ENCODE measurements at places on chromosomes 1 and 21.

DNA sequence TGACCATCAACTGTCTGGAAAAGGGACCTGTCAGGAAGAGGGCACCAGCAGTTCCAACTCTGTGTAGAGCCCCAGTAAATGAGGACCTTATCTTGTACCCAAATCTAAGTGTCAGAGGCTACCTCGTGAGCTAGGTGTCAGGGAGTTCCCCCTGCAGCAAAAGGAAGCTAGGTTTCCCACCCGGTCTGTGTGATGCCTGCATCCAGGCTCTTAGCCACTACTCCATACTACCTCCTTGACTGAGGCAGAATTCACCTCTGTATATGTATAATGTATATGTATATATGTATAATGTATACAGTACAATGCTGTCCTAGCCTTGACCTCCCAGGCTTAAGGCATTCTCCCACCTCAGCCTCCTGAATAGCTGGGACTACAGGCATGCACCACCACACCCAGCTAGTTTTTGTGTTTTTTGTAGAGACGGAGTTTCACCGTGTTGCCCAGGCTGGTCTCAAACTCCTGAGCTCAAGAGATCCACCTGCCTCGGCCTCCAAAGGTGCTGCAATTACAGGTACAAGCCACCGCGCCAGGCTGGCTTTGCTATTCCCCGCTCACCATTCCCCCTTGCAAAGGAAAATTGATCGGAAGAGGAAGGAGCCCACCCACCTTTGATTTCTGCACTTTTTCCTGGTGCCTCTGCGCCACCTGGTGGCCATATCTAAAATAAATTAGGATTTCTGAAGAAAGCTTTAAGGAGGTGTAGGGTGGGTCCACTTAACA lies 15.7 kb upstream of the LUZP1 start:
- peak; percentile 3 for DNase-seq

DNA sequence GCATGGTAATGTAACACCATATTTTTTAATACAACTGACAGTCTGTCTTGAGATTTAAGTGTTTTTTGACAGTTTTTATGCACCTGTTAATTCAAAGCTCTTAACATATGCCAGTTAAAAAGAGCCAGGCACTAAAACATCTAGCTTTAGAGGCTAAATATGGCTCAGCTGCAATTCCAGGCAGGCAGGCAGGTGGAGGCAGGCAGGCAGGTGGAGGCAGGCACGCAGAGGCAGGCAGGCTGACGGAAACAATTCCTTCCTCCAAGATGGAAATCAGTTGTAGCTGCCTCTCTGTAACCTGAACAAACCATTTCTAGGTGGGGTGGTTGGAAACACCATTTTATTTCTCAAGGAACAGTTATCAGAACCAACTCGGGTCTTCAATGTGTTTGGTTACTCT lies 51.2 kb downstream of the GORAB start:
- no peak for DNase-seq

- DNase-seq = no peak
Measured at GRCh38 chr1:110408488-110408887, 994 bp upstream of the LAMTOR5 start.

DNA sequence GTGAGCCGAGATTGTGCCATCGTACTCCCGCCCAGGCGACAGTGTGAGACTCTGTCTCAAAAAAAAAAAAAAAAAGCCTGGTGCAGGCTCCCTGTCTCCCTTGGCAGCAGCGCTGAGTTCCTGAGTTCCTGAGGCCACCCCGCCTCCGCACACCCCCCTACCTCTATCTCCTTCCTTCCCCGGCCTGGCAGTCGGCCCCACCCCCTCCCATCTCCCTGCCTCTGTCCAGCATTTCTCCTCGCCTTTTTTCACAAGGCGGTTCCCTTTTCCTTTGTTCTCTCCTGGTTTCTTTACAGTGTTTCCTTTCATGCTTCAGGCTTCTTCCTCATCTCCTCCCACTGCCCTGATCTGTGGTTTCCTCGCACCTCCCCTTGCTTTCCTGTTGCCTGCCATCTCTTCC lies 2.7 kb downstream of the RORC start:
- DNase-seq = no peak

DNA sequence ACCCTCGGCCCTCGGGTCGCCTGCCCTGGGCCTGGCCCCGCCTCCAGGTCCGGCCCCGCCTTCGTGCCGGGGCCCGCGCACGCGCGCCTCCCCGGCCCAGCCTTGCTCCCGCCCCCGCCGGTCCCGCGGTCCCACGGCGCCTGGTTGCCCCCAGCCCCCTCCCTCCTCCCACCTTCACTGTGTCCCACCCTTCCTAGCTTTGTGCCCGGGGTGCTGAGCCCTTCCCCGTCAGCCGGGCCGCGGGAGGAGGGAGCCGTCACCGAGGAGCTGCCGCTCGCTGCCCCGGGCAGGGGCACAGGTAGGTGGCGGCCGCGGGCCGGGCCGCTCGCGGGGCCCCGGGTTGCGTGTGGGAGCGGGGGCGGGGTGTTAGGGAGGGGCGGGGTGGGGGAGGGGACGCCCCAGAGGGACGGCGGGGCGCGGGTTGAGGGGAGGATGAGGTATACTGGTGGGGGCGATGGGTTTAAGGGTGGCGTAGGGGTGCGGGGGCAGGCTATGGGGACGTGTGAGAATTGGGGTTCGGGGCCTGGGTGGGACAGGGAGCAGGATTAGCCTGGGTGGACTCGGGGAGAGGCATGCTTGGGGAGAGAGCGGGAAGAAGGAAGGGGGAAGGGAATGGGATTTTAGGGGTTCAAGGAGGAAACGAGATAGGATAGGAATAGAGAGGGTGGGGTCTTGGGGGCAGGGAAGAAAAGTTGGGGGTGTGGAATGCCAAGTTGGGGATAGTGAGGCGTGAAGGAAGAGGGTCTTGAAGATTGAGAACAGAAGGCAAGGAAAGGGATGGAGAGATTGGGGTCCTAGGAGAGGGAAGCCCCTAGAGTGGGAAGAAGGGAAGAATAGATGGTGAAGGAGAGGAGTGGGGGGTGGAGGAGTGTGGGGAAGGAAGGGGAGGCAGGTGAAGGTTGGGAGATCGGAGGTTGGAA lies at the start of gene LRRC42:
TSS of gene LRRC42 (plus strand) at position 99 of the 920 bp plus-strand sequence. CDS start 5,650 bp downstream, outside the sequence.
- peak; percentile 91 for DNase-seq

- DNase-seq = peak; percentile 40
Measured at GRCh38 chr1:108692724-108693655, 880 bp downstream of the PRPF38B start.

DNA sequence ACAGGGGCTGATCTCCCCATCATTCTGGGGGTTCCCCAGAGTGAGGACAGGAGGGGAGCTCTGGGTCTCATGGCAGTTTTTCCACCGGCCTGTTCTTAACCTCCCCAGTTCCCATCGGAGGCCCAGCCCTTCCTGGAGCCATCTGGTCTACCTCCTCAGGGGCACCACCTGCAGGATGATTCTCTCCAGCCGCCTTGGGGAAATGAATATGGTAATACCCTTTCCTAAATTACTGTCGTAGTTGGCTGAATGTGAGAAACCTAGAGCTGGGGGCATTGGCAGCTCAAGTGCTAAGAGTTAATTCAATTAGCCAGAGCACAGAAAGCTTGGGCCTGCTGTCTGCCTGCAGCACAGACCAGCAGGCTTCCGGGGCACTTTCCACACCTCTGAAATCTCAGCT lies 64.9 kb downstream of the TAS1R2 start:
- DNase-seq = no peak

DNA sequence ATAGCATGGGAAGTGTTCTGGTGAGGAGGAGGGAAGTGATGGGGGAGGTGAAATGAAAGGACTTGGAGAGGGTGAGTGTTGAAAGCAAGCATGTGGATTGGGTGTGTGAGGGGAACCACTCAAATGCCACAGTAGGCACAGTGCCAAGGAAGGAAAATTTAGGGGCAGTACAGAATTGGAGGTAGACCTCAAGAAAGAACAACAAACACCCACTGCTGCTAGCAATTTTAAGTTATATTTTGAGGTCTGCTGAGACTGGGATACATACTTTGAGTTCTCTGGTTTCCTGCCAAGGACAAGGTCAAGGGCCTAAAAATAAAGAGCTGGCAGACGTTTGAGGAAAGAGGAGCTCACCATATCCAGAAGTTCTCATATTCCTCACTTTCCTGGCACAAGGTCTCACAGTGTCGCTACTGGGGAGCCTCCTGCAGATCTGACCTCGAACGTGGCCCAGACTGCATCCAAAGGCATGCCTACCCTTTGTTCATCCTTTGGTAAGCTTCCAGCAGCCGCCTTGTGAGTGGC lies 104.0 kb downstream of the BRINP2 start:
- no peak for DNase-seq

- no peak for DNase-seq
Measured at GRCh38 chr21:42105476-42106315, 34.6 kb downstream of the UMODL1 start.

GRCh38 chr1:162252214-162252613 lies 124.4 kb downstream of the SPATA46 start:
- DNase-seq = no peak

DNA sequence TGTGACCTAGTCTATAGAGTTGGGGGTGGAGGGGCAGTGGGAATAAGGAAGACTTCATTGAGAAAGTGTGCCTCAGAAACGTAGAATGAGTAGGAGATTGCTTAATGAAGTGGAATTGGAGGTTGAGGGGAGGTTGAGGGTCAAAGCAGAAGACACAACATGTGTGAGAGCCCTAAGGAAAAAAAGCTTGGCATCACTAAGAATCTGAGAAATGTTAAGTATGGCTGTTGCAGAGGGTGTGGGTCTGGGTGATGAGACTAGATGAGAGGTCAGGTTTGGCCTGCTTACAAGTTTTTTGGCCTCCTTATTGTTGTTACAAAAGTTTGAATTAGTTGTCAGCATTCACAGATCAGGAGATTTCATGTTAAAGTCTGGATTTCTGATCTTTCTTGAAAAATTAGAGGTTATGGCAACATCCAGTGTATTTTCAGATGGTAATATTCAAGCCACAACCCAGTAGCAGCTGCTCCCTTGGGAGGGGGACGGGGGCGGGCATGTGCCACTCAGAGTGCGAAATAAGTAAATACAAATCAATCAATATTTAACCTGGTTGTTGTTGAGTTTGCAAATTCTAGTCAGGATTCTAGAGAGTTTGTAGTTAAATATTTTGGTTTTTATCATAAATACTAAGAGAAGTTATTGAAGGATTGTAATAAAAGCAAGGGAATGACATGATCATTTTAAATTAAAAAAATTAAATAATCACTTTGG lies 4.3 kb downstream of the MAN1A2 start:
- no peak for DNase-seq

- DNase-seq = no peak
Measured at GRCh38 chr1:66354311-66355201, 179.4 kb upstream of the SGIP1 start.

DNA sequence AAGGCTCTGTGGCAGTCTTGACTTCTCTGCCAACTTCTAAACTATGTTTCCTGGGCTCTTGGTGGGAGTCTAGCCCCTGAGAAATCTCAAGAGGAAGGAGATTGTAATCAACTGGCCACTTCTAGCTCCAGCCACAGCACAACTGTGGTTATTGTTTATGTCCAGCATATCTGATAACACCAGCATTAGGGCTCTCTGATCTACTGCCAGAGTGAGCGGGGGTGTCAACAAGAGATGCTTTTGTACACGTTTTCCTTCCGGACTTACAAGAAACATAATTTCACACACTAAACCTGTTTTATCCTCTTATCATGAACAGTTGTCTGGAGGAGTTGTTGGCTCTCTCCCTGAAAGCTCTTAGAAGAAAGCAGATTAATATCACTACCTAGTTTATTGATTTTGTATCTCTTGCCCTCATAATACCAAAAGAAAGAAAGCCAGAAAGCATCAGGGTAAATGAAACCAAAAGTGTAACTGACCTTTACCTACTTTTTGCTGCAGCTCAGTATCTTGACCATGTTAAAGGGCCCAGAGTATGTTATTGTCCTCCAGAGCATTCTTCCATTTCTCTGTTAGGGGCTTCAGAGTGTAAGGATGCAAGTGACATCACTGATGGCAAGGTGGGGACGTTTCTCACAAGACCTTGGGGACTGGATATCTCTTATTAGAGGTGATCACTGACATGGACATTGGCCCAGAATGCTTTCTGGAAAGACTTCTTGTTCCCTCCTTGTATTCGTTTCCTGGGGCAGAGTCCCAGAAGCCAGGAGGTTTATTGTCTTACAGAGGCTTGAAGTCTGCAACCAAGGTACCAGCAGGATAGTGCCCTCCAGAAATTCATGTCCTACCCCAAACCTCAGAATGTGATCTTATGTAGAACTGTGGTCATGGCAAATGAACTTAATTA lies 9.6 kb upstream of the SH2D1B start:
- DNase-seq = no peak

DNA sequence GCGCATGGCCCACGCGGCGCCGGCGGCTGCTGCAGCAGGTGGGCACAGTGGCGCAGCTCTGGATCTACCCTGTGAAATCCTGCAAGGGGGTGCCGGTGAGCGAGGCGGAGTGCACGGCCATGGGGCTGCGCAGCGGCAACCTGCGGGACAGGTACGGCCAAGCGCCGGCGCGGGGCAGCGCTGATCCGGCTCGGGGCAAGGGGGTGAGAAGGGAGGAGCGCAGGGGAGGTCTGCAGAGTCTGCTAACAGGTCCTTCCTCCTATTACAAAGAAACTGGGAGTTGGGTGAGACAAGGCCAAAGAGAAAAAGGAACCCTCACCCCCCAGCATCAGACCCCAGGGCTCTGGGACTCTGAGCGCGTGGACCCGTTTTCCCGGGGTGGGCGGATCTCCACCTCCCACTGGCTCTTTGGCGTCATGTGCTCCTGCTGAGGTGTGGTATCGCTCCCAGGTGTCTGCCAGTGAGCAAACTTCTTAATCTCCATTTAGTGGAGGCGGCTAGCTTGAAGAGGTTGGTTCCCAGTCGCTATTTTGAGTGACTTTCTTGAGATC lies 431 bp downstream of the MTARC1 start:
- no peak for DNase-seq

DNA sequence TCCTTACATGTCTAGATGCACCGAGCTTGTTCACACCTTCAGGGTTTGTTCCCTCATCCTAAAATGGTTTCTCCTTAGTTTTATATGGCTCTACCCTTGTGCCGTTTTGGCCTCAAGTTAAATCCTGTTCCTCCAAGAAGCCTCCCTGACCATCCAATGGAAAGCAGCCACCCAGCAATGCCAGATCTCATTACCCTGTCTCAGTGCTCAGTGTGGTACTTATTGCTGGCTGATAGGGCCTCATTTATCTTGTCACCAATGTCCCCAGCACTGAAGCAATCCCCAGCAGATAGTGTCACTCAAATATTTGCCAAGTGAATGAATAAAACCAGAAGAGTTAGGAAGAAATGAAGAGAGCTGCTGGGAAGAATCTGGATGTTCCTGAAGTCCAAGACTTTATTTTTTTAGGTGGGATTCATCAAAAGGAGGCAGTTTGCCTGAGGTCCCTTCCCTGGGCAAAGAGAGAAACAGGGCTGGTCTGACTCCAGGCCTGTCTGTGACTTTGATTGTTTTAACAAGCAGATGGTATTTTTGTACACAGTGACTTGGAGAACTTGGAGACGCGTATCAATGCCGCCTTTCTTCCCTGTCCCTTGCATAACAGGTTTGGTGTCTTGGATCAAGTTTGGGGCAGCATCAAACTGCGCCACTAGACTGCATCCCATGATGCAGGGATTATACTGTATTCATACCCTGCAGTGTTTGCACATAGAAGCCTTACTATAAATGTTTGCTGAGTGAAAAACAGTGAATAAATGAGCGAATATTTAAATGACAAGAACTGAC lies 221.2 kb downstream of the DISC1 start:
- no peak for DNase-seq

GRCh38 chr1:61472876-61473275 lies 252.1 kb downstream of the TM2D1 start:
- DNase-seq = no peak

GRCh38 chr1:151606384-151606783 lies 5.5 kb upstream of the SNX27 start:
- DNase-seq = no peak

GRCh38 chr1:17210176-17210575 lies 5.2 kb downstream of the PADI1 start:
- DNase-seq = no peak

- no peak for DNase-seq
Measured at GRCh38 chr1:11918799-11919519, 7.3 kb downstream of the KIAA2013 start.
